Osteoblast (primary cell): ENCODE measurements at places on chromosomes 2 and 18. TPM values are rescaled to one million over a fixed set of nuclear protein-coding genes. Genes with fewer than 3 reads are reported as not detected.

- no peaks in the 10 kb centered on the region for H3K36me3 ChIP-seq
- H3K4me3 ChIP-seq: no peak overlapping the region
- DNase-seq: no peak
- no peak overlapping the region for H3K27ac ChIP-seq
- no peaks in the 10 kb centered on the region for H3K27me3 ChIP-seq
Observed at GRCh38 chr2:118971245-118972122, 29.5 kb downstream of the MARCO start.

DNA sequence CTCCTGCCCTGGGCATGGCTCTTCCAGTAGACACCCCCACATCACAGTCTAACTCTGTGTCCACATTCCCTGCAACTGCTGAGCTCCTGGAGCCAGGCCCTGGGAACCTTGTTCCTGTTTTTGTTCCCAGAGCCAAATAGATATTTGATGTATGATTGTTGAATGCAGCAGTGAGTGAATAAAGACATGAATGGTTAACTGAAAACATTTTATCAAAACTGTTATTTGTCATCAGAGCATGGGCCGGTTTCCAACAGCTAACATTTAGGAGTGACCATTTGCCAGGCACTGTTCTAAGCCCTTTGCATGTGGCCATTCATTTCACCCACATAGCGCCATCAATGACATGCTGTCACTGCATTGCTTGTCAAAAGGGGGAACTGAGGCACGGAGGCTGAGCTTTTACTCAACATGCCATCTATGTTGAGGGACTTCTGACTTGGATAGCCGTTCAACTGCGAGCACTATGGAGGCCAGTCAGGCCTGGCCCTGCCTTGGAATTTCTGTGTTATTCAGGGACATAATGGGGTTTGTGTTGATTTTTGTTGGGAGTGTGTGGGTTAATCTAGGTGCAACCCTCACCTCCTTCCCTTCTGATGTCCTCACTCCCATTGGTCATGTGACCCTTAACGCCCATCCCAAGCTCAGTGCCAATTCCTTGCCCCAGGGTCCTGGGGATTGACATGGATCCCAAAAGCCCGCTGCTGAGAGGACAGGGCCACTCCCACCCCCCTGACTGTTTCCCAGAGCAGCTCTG lies 12.6 kb downstream of the IL1R1 start:
- H3K36me3 ChIP-seq: peaks cover 47% of the 10 kb centered on the region
- H3K4me1 ChIP-seq: no peaks in the 10 kb centered on the region
- no peak overlapping the region for H3K4me3 ChIP-seq
- H3K27ac ChIP-seq: no peak overlapping the region
- no peaks in the 10 kb centered on the region for H3K27me3 ChIP-seq

GRCh38 chr18:75071484-75071785 lies 137.5 kb downstream of the PTGR3 start:
- H3K27ac ChIP-seq: no peak overlapping the region
- no peaks in the 10 kb centered on the region for H3K36me3 ChIP-seq
- peaks cover 11% of the 10 kb centered on the region for H3K4me1 ChIP-seq
- no peaks in the 10 kb centered on the region for H3K27me3 ChIP-seq

DNA sequence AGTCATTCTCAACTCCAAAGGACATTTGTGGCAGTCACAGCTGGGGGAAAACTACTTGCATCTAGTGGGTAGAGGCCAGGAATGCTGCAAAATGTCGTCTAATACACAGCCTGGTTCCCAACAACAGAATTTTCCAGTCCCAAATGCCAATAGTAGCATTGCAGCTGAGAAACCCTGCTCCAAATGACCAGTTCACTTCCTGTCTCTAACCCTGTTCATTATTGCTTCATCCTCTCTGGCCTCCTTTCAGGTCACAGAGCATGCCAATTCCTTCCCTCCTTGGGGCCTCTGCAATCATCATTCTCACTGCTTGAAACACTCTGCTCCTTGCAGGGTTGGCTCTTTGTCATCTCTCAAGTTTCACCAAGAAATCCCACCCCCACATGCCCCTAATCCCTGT lies 139.1 kb downstream of the IRS1 start:
- peak overlapping the region; percentile 90 for H3K27ac ChIP-seq
- no peaks in the 10 kb centered on the region for H3K36me3 ChIP-seq
- no peak overlapping the region for H3K4me3 ChIP-seq
- DNase-seq: peak; percentile 83

DNA sequence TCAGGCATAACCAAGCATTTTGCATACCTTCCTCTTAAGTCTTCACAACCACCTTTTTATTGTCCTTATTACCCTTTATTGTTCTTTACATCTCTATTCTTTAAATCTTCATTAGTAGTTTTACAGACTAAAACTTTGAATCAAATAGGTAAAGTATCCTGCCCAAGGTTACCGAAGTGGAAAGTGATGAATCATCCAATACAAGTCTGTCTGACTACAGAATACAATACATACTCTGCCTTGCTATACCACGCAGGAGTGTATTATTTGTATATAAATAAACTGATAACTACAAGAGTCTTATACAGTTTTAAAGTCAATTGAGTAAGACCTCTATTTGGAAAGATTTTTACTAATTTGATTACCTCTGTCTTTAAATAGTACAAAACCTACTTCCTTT lies 196.0 kb downstream of the ZEB2 start:
- H3K27ac ChIP-seq: no peak overlapping the region
- DNase-seq: no peak
- no peak overlapping the region for H3K4me3 ChIP-seq
- peaks cover 17% of the 10 kb centered on the region for H3K4me1 ChIP-seq

Gene ZFP36L2
- 14.7 and 15.6 TPM in 2 replicates for total RNA-seq

Gene RIT2
- not detected in 2 replicates for total RNA-seq

Gene RAX
- total RNA-seq: not detected in 2 replicates
